ENCODE measurements at places on chromosomes 5 and 9.
A peak's percentile ranks its signal among the peaks of the same experiment; 100 is the strongest.

- no peak for DNase-seq
These were observed 21.9 kb upstream of the TNFSF15 start for GRCh38 chr9:114827641-114828302.

DNA sequence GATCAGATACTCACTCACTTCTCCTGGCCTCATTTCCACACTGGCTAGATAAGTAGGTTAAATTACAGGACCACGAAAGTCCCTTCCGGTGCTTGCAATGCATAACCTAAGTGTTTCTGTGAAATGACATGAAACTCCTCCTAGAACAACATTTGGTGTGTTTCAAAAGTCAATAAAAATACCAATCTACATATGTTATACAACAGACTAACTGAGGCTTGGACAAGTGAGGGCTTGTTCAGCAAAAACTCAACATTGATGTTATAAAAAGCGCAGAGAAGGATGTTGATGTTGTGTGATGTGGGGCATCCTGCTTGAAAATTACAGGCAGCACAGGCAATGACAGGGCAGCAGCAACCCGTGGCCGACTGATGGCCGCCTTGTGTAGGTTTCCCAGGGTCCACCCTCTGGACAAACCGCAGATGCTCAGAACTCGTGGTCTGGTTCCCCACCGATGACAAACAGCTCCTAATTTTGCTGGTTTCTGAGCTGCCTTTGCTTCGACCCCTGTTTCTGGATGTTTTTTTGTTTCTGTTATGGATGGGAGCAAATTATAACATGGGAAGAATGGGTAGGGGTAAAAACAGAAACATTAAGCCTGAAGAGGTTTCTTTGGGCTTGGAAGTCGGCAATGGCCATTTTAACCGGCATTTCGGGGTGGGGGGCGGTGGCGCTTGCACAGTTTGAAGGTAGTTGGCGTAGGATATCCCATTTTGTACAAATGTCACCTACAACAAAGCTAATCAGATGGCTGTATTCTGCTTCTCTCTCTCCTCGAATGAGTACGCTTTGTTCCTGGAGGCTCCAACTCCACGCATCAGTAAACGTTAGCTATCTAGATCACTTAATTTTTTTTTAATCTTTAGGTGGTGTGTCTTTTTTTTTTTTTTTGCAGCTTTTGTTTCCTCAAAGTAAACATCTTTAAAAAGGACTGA lies 116.1 kb downstream of the PDZD2 start:
- DNase-seq: no peak

DNA sequence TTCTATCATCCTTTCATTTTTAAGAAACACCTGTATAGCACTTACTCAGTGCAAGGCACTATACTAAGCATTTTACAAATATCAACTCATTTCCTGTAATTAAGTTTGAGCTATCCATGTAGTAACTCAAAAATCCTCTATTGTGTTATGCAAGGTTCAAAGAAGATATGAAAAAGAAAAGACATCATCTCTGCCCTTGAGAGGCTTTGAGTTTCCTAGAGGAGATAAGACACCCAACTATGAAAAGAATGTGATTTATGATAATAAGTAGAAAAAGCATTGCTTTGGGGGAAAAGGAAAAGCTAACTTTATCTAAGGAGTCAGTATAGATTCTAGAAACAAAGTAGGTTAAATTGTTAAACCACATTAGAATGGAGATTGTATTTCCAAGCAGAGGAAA lies 14.2 kb upstream of the ZNF608 start:
- no peak for DNase-seq

- no peak for DNase-seq
These were observed 116.4 kb downstream of the GADD45G start for GRCh38 chr9:89721176-89721700.

GRCh38 chr9:130639124-130639765 lies 25.1 kb upstream of the PRDM12 start:
- no peak for DNase-seq

GRCh38 chr9:123248630-123249029 lies 19.8 kb downstream of the STRBP start:
- DNase-seq: no peak

- DNase-seq: no peak
These were observed 80.3 kb upstream of the RPS23 start for GRCh38 chr5:82358457-82358856.

DNA sequence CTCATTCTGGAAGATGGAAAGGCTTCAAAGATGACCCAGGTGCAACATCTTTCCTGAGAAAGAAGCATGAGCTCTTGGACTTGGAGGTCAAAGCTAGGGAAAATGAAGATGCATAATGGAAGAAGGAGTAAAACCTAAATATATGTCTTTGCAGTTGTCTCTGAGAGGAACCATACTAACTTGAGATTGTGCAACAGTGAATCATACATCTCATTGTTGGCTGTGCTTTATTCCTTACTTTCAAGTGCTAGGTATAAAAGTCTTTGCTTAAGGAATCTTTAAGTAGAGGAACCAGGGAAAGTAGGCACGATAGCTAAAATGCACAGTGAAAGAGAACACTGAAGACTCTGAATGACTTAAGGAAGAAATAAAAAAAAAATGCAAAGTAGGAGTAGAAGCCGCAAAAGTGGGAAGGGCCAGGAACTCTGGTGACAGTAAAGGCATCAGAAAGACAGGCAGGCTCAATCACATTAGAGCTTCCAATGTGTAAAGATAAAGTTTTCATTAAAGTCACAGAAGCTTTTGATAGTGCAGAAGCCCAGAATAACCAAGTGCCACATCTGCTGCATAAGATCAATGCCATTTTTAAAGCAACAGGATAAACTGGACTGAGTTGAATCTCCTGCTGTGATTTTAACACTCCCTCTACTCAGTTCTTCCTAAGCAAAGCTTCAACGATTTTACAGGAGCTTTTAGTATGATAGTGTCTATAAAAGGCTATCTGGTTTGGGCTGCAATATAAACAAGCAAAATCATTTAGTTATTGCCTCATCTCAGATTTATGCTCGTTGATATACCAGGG lies 432.3 kb upstream of the EDIL3 start:
- DNase-seq: peak; percentile 49

- DNase-seq: peak; percentile 22
These were observed 32.1 kb downstream of the EXOC3 start for GRCh38 chr5:474840-475661.

DNA sequence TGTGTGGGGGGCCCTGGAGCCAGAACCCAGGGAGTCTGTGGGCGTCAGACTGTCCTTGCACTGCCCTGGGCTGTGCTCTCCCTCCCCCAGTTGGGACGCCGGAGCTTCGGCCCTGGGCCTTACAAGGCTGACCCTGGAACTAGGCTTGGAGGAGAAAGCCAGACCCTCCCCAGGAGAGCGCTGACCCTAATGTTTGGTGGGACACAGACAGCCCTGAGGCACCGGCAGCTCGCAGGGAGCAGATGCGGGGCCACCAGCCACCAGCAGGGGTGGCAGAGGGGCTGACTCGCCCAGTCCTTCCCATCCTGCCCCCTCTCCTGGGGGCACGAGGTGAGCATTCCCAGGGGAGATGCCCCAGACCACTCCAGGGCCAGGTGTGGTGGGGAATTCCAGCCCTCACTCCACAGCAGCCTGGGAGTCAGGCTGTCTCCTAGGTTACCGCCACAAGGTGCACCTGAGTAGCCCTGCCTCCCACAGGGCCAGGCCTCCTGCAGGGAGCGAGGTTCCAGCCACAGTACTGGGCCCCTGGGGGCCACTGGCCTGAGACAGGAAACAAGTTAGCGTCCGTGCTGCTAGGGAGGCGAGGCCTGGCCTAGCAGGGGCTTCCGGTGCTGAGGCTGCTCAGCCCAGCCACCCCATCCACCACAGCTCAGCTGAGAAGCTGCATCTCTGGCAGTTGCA lies 134.6 kb downstream of the OLFM1 start:
- DNase-seq: no peak

- DNase-seq: no peak
These were observed 25.1 kb downstream of the ZNF474 start for GRCh38 chr5:122154491-122154890.

- no peak for DNase-seq
These were observed 3.1 kb downstream of the NINJ1 start for GRCh38 chr9:93130861-93131481.

GRCh38 chr9:108138516-108138915 lies 648.9 kb upstream of the KLF4 start:
- no peak for DNase-seq

GRCh38 chr9:107566611-107567061 lies 77.1 kb upstream of the KLF4 start:
- DNase-seq: no peak

DNA sequence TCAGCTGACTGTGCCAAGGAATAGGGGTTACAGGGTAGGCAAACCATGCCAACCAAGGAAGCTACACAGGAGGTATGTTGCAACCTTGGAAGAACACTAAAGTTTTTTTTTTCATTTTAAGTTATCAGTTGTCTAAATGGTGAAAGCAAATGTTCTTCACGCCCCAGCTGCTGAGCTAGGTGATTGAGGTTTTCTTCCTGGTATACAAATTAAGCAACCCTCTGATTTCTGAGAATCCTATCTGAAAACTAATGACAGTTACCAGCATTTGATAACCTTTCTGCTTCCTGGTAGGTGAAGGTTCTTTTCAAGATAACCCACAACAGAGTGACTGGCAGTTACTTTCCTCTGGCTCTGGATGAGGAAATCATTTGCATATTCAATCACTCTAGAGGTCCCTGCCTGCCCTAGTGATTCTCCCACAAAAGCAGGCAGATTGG lies 194.9 kb downstream of the ATP10B start:
- DNase-seq: no peak

GRCh38 chr9:92763721-92764380 lies 782 bp downstream of the BICD2 start:
- DNase-seq: peak; percentile 57

- no peak for DNase-seq
These were observed 29.2 kb upstream of the TIFAB start for GRCh38 chr5:135481387-135481786.

DNA sequence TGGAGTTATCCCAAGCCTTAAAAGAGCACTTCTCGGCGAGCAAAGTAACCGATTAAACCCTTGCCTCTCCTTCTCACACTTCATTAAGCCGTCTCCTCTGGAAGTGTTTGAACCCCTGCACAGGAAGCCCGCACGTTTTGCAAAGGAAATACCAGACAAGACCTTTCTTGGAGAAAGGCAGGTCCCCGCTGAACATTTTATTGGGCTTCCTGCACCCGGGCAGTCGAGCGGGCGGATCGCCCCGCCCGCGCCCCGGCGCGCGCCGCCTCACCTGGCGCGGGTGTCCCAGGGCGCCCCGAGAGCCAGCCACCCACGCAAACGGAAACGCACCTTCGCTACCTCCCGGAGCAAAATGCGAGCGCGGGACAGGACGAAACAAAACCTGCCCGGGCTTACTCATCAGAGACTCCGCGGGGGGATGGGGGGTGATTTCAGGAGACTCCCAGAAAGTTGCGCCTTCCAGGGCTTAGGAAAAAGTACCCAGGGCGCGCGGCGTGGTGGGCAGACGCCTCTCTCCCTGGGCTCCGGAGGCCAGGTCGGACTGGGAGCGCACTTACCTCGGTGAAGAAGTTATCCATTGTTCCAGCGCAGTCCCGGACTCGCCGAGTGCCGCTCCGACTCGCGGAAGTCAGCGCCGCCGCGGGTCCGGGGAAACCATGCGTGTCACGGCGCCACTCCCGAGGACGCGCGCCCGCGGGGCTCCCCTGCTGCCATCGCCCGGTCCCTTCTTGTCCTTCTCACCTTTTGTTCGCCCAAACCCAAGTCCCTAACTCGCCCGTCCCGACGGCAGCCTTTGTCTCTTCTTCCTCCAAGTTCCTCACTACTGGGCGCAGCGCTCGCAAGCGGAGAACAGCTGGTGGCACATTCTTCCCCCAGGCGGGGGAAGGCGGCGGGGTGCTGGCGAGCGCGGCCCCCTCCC lies 598 bp downstream of the MYO10 start:
- peak; percentile 55 for DNase-seq

DNA sequence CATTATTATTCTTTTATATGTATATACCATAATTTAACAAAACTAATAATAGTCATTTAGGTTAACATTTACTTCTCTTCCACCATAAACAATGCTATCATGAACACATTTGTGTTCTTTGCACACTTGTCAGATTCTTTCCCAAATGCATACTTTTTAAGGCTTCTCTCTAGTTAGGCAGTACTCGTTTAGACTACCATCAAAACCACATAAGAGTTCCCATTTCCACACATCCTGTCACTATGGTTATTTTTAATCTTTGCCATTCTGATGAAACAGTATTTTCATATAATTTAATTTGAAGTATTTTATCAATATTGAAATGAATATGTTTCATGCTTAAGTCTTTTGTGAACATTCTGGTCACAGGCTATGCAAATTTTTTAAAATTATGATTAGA lies 15.1 kb downstream of the DROSHA start:
- no peak for DNase-seq

DNA sequence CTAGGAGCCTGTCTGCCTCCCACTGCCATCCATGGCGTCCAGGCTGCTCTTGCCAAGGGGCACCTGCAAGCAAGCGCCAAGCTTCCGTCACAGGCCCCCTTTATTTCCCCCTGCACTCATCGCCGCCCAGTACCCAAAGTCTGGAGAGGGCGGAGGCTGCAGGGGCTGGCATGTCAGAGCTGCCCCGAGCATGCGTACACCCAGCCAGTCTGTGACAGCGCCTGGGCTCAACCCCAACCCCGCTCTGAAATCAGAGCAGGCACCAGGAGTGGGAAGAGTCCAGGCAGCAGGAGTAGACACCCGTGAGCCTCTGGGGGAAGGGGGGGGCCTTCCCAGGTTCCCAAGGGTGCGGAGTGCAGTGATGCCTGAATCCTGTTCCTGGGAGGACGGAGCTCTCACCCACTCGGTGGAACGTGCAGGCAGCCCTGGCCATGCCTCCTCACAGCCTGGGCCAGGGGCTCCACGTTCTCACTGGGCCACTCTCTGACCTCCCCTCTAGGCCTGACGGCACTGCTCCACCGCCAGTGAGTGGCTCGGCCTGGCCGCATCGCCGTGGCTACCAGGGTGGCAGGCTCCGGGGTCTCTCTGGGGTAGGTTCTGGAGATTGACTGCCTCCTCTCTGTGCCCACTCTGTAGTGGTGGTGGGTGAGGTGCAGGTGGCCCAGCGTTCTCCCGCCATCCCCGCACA lies 469.0 kb downstream of the CDH9 start:
- no peak for DNase-seq

GRCh38 chr9:126752376-126752775 lies 52.5 kb upstream of the ZBTB43 start:
- no peak for DNase-seq

DNA sequence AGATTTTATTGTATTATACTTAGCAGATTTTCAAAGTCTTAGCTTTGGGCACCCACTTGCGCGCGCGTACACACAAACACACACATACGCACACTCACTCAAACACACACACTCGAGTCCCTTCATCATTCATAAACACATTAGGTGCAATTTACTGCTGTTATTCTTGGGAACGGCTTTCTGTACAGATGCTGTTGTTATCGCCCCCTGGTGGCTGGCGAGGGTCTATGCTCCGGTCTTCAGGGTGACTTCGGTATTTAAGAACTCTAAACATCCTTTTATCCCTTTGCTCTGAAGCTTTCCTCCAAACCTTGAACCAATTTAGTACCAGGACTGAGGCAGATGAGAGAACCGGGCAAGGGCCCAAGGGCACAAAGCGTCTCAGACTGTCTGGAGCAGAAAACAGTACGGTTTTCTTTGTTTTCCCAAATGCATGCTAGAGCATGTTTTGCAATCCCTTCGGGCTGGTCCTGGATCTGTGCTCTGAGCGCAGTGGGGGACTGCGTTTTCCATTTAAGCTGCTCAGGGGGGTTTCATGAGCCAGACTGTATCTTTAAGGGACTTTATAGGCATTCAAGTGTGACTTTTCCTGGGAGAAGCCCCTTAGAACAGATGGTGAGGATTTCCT lies 1.7 kb upstream of the SLIT3 start:
- DNase-seq: peak; percentile 96
